Airway epithelial cell (primary cell): ENCODE measurements at places on chromosomes 1 and 21. TPM values are rescaled to one million over a fixed set of nuclear protein-coding genes. Genes with fewer than 3 reads are reported as not detected.

ETS2 gene
- 55.9 and 74.9 TPM in 2 replicates for total RNA-seq

CYP4A22 gene
- total RNA-seq, result not detected in 2 replicates

PROK1 gene
- total RNA-seq, result not detected in 2 replicates

TGFB2 gene
- 1.2 and 2.4 TPM in 2 replicates for total RNA-seq

FCRL1 gene
- total RNA-seq, result not detected in 2 replicates

ELAPOR1 gene
- 0.23 and 0.42 TPM in 2 replicates for total RNA-seq

SH2D1B gene
- not detected in 2 replicates for total RNA-seq

NECTIN4 gene
- 43.1 and 50.0 TPM in 2 replicates for total RNA-seq

GBP4 gene
- total RNA-seq, result 0.07 TPM in 1 of 2 replicates, not detected in the other

SUMO3 gene
- total RNA-seq, result 74.9 and 75.6 TPM in 2 replicates

SORT1 gene
- total RNA-seq, result 17.7 and 22.0 TPM in 2 replicates

RHEX gene
- total RNA-seq, result not detected in 2 replicates

RXFP4 gene
- not detected in 2 replicates for total RNA-seq

SPRR5 gene
- 0.71 TPM in 1 of 2 replicates, not detected in the other for total RNA-seq

NEXN gene
- total RNA-seq, result 1.1 and 2.2 TPM in 2 replicates

NDUFV3 gene
- 36.4 and 46.0 TPM in 2 replicates for total RNA-seq

LRRC7 gene
- total RNA-seq, result not detected in 2 replicates

SPOCD1 gene
- total RNA-seq, result 4.4 and 5.6 TPM in 2 replicates

KIF21B gene
- 0.56 and 0.65 TPM in 2 replicates for total RNA-seq

LRP8 gene
- total RNA-seq, result 13.7 and 18.3 TPM in 2 replicates

AMIGO1 gene
- 0.19 and 0.56 TPM in 2 replicates for total RNA-seq

RPTN gene
- total RNA-seq, result 2.0 and 3.0 TPM in 2 replicates

CNR2 gene
- total RNA-seq, result not detected in 2 replicates

ANKRD35 gene
- 16.9 and 19.6 TPM in 2 replicates for total RNA-seq
